ENCODE measurements at places on chromosomes 13 and 19.

- DNase-seq: no peak
Measured at GRCh38 chr19:17285415-17286135, 3.9 kb downstream of the ANKLE1 start.

- DNase-seq: no peak
Measured at GRCh38 chr19:55611983-55612645, 6.7 kb downstream of the ZNF865 start.

DNA sequence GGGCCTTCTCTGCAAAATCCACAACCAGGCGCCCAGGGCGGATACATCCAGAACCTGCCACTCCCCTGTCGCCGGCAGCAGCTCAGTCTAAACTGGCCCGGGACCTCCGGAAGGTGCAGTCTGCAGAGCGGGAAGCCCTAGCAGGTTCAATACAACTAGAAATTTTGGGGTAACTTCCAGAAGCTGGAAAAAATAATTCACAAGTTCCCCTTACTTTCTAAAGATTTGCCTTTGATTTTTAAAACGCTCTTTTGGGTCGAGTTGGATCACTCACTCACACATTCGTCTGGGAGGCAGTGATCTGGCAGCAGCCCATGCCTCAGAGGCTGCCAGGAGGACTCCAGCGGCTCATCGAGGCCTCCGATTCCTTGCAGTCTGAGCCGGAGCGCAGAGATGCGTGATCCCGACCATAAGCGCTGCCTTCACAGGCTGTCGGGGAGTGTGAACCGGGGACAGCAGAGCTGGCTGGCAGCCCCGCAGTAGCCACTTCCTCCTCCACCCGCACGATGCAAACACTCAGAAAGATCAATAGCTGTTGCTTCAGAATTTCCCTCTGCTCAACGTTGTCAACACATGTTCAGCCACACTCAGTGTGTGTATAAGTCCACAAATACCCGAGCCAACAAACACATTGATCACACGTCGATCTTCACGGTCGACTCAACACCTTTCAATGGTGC lies 35.6 kb upstream of the ZNF507 start:
- DNase-seq: peak; percentile 67

DNA sequence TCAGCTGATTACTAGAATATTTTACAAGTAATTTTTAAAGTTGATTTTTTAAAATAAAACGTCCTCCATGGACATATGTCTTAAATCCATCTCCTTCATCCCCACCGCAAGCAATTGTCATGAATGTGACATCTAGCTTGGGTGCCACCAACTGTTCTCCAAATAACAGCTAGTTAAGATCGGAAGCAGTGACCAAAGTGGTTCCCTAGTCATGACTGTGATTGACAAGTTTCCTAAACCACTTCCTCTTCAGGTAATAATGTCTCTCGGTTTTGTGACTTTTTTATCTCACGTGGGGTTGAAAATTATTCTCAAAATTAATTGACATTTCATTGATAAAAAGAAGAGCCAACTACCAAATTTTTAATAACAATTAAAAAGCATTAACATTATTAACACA lies 135.3 kb upstream of the MIR17HG start:
- DNase-seq: no peak

- no peak for DNase-seq
Measured at GRCh38 chr13:23660249-23660648, 90.0 kb downstream of the TNFRSF19 start.
